ENCODE measurements at places on chromosomes 16 and 17.
A peak's percentile ranks its signal among the peaks of the same experiment; 100 is the strongest.

DNA sequence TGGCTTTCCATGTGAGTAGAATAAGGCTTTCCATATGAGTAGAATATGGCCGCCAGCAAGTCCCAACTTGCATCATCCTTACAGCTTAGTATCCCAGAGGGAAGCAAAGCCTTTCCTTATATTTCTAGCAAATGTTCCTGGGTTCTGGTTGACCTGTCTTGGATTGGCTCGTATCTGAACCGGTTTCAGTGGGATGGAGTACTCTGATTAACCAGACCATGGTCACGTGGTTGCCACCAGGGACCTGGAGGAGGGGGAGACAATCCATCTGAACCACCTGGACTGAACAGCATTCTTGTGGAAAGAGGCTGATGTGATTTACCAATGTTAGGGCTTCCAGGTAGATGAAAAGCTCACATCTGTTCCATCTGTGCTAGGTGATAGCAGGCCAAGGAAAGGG lies 89.0 kb downstream of the SHISA6 start:
- DNase-seq: no peak

DNA sequence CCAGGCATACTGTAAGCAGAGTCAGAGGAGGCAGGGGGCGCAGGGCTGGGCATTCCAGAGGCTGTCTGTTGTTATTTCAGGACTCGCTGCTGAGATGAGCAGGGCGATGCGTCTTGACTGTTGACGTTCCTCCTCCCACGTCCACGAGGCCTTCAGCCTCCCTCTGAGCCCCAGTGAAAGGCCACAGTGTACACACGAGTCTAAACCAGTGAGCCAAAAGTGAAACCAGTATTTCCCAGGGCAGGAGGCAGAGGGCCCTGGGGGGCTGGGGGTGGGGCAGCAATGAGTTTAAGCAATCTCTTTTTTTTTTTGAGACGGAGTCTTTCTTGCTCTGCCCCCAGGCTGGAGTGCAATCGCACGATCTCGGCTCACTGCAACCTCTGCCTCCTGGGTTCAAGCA lies 21.5 kb downstream of the SMTNL2 start:
- DNase-seq: no peak

DNA sequence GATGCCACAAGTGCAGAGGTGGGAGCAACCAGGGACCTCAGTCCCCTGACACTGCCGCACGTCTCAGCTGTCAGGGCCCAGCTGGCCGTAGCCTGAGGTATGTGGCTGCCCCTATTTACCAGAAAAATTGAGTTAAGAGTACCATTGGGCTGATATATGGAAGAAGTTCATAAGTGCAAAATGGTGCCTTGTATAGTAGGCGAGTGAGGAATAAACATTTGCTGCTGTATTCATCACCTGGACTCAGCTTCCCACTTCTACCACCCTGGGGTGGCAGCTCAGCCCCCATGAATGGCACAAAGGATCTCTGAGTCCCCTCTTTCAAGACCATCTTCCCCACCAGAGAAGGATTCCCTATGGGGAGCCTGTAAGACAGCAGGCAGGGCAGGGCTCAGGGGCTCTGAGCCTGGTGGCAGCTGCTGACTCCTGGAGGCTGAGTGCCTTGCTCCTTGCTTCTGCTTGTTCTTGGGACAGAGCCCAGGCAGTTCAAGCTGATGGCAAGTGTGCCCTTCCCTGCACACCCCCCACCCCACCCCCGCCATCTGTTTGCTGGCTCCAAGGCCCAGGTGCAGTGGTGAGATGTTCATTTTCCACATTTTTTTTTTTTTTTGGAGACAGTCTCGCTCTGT lies 29.0 kb downstream of the TRPV2 start:
- DNase-seq: no peak

DNA sequence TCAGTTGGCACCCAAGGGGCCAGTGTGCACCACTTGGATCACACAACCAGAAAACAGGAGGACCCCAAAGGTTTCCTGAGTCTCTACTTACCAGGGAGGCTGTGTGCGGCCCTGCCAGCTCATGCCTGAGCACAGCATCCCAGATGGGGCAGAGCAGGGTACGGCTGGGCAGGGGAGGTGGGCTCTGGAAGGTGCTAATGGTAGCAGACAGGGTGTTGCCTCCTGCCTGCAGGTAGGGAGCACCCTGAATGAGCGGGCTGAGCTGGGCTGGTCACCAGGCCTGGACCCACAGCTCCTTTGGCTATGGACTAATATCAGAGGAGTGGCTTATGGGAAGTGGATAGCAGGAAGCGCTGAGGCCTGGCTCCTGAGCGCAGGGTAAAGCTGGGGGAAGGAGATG lies 14.6 kb downstream of the RECQL5 start:
- DNase-seq: no peak

DNA sequence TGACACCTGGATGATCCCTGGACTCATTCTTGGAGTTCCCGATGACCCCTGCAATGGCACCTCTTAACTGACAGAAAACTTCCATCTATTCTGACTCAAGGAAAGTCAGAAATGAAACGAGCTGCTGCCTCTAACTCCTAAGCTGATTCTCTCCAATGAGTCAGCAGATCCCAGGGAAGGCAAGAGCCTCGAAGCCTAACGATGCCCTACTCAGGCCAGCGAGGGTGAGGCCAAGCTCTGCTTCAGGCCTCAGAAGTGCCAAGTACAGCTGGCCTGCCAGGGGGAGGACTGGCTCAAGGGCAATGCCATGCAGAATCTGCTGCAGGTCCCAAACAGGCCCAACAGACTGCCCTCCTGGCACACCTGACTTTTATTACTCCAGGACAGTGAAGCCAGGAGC lies 36.3 kb downstream of the PLXDC1 start:
- no peak for DNase-seq

DNA sequence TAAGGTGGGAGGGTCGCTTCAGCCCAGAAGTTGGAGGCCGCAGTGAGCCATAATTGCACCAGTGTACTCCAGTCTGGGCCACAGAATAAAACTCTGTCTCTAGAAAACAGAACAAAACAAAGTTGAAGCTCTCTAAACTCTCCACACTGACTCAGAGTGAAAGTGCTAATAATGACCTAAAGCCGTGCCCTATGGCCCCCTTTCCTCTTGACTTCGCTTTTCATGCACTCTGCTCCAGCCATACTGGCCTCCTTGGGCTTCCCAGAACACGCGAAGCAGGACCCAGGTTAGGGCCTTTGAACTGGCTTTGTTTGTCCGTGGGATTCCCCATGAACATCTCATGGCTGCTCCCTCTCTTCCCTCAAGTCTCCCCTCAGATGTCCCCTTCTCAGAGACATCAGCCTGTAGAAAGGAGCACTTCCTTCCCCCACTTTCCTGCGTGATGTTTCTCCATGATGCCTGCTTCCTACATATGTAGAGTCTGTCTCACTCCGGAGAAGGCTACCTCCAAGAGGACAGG lies 18.6 kb upstream of the SPN start:
- no peak for DNase-seq

DNA sequence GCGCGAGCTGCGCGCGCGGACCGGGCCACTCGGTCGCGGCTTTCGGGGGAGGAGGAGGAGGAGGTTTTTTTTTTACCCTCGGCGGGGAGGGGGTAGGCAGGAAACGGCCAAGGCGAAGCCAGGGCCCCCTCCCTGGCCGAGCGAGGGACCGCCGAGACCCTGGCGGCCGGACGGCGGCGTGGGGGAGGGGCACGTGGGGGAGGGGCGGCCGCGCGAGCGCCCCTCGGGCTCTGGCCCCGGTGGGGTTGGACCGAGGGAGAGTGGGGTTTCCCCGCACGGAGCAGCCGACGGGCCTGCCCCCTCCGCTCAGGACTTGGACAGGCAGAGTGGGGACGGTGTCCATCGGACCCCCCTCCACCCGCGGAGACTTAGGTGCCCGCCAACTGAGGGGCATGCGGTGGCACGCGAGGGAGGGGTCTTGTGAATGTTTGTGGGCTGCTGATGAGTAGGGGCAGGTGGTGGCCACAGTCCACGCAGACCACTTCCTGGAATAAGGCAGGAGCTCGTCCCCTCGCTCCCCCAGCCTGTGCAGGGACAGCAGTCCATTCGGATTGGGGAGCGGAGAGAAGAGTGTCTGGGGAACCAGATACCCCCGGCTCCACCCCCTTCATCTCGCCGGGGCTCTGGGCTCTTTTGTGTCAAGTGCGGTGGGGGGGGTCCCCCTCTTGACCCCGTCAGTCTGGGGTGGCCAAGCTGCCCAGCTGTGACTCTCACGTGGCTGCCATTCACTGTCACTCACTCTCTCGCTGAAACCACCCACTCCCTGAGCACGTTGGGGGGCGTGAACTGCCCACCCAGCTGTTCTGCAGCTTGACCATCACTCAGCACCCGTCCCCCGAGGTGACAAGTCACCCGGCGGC lies 3.0 kb upstream of the CHD3 start:
- DNase-seq: peak; percentile 44

- DNase-seq: peak; percentile 27
These were observed 35.1 kb upstream of the IL21R start for GRCh38 chr16:27366687-27367460.

DNA sequence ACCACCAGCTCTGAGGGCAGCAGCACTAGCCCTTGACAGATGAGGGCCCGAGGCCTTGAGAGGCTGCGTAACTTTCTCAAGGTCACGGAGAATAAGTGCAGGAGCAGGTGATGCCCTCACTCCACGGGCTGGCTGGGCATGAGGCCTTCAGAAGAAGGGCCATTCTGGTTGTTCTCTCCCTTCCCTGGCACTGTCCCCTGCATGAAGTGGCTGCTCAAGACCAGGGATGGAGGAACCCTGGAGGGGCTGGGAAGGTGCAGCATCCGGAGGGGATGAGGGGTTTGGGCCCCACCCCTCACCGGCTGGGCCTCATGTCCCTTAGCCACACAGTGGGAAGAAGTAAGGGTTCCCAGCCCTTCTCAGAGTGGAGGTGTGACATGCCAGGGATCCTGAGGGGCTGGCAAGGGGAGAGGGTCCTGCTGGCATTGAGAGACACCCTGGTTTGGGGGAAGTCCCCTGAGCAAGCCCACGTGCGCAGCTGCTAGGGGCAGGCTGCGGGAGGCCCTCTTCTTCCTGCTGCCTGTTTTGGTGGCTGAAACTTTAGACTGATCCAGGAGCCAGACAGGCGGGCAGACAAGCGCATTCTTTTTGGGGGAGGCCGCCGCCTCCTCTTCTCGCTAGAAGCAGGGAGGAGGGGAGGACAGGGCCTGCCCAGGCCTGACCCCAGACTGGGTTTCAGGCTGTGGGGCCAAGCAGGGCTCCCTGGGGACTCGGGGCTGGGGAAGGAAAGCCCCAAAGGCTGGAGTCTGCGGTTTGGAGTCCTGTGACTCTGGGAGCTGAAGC lies 74.0 kb downstream of the N4BP1 start:
- no peak for DNase-seq

DNA sequence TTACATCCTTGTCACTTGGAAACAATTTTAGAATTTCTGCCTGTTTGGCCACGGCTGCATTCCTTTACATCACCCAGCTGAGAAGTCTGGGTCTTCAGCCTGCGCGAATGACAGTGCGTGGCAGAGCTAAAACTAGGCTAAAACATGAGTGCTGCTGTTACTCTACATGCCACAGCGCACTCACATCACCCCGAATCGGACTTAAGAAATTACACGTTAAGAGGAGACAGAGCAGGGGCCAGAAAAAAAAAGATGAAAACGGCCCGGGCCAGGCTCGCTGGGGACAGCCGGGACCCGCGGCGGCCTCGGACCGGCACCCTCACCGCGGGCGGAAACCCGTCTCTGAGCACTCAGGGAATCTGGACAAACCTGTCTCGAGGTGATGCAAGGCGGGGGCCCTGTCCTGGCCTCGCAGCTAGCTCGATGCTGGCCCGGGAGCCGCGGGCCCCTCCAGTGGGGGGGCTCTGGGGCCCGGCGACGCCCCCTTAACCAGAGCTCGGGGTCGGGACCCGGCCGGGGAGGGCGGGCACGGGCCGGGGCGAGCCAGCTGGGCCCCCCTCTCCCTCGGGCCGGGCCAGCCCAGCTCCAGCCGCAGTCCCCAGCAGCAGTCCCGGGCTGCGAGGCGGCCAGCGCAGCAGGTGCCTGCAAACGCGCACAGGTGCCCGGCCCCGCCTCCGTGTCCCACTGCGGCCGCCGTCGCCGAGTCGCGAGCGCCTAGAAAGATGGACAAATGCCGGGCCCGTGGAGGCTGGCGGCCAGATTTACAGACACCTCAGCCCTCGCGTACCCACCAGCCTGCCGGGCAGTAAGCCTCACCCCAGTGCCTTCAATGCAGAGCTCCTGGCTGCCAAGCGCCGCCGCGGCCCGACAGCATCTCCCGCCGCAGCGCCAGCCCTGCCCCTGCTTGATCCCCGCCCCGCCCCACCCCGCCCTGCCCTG lies at the start of gene AKTIP:
TSS of gene AKTIP (minus strand) at position 879 of the 939 bp plus-strand sequence. CDS start 2,950 bp downstream, outside the sequence.
- peak; percentile 20 for DNase-seq

- DNase-seq: no peak
These were observed 21.7 kb downstream of the TTYH2 start for GRCh38 chr17:74235040-74235581.

Measured in activated T-helper 1 cell treated with anti-CD3 and anti-CD28 coated beads, Interleukin-12 subunit alpha, Interleukin-12 subunit beta, Interleukin-2, Interleukin-4 antibody, amounts not matched to agents 30 ng/mL and 10 ng/mL and 1 ng/mL, durations not matched to agents 14 hours and 24 hours and 36 hours (primary cell).